ENCODE measurements at places on chromosomes 13 and 19. TPM values are rescaled to one million over a fixed set of nuclear protein-coding genes. Genes with fewer than 3 reads are reported as not detected.
A peak's percentile ranks its signal among the peaks of the same experiment; 100 is the strongest.

DLL3 gene
- not detected for total RNA-seq

CPAMD8 gene
- total RNA-seq, result 14.1 TPM

KLK12 gene
- total RNA-seq, result not detected

PRSS57 gene
- not detected for total RNA-seq

SERPINE3 gene
- total RNA-seq, result not detected

ASF1B gene
- 1.00 TPM for total RNA-seq

PPP5C gene
- 69.5 TPM for total RNA-seq

GRCh38 chr13:104975272-104975671 is 1560.2 kb downstream of the EFNB2 start:
- DNase-seq, result no peak

DNA sequence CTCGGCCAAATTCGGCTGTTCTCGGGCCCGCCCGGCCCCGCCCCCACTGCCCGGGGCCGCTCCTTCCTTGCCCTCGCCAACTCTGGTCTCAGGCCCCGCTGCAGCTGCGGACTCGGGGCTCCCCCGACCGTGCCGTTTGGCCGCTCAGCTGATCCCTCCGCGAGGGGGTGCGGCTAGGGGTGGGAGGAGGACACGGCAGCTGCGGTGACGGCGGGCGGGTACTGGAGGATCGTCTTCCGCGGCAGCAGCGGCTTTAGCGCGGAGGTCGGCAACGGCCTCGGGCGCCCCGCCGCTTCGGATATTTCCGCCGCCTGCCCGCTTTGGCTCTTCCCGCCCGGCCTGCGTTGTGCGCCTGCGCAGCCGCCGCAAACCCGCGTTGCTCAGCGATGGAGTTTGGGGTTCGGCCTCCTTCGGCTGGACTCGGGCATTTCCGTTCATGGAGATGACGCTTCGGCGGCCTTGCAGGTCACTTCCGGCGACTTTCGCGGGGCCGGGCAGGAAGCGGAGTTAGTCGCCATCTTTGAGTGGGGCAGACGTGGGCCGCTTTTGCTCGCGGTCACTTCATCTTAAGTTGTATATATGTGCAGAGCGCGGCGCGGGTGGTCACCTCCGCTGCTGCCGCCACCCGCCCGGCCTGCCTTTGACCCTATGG is 338 bp upstream of the UBE2M start:
- DNase-seq, result peak; percentile 99

GRCh38 chr13:55069746-55070145 is 2041.1 kb downstream of the OLFM4 start:
- DNase-seq, result no peak

DNA sequence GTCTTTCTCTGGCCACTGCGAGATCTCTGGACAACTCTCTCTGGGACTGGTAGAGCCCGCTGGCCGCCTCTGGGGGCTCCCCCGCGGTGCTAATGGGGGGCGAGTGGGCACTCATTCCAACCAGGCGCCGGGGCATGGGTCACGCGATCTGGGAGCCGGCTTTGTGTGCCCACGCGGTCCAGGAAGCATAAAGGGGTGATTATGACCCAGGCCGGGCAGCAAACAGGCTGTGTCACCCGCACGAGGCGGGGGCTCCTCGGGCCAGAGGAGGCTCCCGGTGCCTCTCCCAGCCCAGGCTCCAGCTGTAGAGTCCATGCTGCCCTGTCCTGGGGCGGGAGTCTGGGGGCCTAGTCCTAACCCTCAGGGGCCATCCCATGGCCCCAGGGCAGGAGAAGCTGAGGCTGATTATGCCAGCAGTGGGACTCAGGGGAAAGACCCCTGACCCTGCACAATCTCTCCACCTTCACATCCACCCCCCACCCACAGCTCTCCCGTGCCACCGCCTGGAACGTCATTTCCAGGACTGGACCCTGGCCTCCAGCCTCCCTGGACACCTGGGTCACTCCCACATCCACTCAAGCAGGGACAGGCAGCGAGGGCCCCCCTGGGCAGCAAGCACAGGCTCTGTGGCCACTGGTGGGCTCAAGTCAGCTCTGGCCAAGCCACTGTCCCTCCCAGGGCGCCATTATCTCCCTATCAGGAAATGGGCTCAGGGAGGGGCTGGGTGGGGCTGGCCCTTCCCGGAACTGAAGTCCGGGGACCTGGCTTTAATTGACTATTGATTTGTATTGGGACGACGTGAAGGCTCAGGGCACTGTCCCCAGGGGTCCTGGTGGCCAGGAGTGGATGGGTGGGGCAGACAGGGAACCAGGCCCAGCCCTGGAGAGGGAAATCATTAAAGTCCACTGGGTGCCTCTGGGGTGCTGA is 50.0 kb downstream of the PTPRS start:
- DNase-seq, result no peak

DNA sequence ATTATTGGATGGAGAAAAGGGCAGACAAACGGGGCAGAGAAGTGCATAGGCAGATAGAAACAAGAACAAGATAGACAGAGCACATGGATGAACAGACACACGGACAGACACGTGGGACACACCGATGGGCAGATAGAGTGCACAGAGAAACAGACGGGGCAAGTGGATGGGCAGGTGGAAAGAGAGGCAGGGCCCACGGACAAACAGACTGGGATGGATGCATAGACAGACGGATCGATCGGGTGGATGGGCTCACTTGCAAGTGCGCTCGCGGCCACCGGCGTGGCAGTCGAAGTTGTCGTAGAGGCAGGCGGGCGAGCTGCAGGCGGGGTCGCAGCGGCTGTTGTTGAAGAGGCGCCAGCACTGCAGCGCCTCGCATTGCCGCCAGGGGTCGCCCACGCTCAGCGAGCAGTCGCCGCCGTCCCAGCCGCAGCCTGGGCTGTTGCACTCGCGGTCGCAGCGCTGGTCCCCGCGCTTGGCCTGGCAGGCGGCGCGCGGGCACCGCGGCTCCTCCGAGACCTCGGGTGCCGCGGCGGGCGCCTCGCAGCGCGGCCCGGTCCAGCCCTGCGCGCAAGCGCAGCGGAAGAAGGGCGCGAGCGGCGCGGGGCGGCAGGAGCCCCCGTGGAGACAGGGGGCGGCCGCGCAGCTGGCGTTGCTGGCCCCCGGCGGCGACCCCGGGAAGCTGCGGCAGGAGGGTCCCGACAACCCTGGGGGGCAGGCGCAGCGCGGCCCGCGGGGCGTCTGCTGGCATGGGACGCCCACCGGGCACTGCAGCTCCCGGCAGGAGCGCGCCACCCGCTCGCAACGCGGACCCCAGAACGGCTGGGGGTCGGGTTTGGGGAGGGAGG is 23.3 kb downstream of the NOTCH3 start:
- peak; percentile 90 for DNase-seq

DNA sequence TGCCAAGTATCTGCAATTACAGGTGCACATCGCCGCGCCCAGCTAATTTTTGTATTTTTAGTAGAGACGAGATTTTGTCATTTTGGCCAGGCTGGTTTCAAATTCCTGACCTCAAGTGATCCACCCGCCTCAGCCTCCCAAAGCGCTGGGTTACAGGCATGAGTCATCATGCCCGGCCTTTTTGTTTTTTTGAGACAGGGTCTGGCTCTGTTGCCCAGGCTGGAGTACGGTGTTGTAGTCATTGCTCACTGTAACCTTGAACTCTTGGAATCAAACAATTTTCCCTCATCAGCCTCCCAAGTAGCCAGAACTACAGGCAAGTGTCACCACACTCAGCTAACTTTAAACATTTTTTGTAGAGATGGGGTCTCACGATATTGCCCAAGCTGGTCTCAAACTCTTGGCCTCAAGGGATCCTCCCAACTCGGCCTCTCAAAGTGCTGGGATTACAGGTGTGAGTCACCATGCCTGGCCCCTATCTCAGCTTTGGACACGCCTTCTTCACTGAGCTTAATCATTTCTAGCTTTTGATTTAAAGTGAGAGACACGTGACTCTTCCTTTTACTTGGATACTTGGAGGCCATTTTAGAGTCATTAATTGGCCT is 4.0 kb upstream of the IRGC start:
- no peak for DNase-seq

DNA sequence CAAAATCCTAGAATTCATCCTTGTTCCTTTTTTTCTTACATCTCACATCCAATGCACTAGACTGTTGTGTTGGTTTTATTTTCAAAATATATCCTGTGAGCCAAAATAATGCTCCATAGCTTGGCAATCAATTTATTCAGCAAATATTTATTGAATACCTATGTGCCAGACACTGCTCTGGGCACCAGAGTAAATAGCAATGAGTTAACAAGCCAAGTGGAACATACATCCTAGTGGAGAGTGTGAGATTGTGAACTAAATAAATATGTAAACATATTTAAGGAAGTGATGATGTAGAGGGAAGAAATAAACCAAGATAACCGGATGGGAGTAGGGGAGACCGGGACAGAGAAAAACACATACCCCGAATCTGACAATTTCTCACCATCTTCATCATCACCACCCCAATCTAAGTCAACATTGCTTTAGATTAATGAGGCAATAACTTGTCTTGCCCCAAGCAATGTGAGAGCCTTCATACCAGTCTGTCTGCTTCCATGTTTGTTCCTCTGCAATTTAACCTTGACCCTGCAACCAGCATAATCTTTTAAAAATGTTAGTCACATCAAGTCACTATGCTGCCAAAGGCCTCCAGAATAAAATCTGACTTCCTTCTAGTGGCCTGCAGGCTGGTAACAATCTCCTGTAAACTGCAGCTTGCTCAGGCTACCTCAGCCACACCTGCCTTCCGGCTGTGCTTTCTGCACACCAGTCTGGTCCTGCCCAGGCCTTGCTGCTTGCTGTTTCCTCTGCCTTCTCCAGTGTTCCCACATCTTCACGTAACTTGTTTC is 199.2 kb downstream of the DLEU7 start:
- DNase-seq, result no peak

GRCh38 chr13:29749401-29750182 is 100.8 kb downstream of the UBL3 start:
- no peak for DNase-seq

DNA sequence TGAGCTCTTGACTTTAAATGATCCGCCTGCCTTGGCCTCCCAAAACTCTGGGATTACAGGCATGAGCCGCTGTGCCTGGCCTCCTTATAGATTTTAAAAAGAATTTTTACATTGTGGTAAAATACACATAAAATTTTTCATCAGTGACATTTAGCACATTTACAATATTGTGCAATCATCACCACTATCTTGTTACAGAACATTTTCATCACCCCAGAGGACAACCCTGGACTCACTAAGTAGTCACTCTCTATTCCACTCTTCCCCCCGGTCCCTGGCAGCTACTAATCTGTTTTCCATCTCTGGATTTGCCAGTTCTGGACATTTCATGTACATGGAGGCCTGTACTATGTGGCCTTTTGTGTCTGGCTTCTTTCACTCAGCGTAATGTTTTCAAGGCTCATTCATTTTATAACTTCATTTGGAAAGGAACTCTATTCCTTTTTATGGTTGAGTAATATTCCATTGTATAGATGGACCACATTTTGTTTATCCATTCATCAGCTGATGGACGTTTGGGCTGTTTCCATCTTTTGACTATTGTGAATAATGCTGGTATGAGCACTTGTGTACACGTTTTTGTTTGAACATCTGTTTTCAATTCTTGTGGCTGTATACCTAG is 19.9 kb downstream of the MEGF8 start:
- no peak for DNase-seq

DNA sequence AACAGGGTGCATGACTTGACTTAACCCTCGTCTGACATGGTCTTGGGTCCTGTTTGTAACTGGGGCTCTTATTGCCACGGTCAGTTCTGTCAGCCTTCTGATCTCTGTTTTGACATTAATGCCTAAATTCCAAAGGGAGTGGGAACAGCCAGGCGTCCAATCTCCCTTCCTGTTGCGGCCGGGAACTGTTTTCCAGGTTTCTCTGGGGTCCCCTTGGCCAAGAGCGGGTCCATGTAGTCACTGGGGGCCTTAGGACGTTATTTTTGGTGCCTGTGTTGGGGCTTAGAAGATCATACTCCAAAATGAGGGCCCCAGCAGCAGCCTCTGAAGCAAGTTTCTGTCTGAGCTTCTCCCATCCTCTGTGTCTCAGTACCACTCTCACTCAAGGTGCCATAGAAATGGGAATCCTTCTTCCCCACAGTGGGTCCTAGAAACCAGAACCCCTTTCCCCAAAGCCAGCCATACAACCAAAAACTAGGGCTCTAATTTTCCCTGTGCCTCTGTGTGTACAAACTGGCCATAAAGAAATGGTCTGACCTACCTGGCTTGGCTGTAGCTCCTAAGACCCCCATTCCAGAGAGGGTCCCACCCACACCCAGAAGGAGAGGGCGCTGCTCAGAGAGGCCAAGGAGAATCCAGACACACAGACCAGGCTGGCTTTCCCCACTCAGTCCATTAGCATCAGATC is 50.4 kb downstream of the C13orf46 start:
- no peak for DNase-seq

DNA sequence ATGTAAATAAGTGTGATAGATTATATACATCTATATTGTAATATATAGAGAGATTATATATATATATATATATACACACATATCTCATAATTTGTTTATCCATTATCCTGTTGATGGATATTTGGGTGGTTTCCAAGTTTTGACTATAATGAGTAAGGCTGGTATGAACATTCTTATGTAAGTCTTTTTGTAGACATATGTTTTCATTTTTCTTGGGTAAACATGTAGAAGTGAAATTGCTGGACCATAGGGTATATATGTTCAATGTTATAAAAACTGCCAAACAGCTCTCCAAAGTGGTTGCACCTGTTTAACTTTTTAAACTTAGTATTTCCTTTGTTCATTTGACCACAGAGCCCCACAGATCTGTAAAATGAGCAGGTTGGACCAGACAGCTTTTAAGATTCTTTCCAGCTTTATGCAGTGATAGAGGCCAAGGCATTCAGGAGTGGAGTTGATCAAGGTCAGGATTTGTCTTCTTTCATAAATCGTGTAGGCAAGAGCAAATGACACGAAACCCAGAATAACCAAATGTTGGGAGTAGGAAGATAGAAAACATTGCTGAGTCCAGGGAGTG is 21.7 kb upstream of the KATNAL1 start:
- DNase-seq, result no peak

DNA sequence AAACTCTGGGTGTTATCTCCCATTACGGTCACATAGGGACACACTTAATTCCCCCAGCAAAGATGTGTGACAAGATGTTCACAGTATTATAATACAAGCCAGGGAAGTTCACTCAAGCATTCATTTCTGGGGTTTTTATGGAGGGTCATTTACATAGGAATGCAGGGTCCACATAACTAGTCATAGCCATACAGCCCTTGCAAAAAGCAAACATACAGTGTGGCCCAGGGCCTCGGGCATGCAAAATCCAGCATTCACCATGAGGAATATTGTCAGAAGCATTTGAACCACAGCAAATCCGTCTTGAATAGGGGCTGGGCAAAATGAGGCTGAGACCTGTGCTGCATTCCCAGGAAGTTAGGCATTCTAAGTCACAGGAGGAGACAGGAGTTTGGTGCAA is 13.0 kb upstream of the ZNF460 start:
- DNase-seq, result no peak

DNA sequence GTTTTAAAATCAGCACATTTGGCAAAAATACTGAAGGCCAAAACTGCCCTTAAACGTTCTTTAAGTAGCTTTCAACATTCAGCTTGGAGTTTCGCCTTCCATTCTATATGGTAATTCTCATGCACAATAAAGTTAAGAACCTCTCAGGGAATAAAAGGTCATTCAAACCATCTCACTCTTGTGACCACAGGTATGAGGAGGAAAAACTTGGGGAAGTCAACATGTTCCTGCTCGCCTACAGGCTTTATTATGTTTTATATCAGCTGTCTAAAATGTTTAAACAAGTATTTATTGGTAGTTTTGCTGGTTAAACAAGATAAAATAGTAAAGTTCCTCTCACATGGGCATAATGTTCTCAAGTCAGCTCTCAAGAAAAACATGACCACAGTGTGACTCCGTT is 19.9 kb upstream of the TM9SF2 start:
- DNase-seq, result no peak

Measured in Right ventricle myocardium superior (tissue), 1 donor.